WERI-Rb-1 (cell line): ENCODE measurements at places on chromosomes 6 and 20.

GRCh38 chr6:157605484-157605883, 217.6 kb upstream of the SNX9 start:
- peak; percentile 51 for DNase-seq

DNA sequence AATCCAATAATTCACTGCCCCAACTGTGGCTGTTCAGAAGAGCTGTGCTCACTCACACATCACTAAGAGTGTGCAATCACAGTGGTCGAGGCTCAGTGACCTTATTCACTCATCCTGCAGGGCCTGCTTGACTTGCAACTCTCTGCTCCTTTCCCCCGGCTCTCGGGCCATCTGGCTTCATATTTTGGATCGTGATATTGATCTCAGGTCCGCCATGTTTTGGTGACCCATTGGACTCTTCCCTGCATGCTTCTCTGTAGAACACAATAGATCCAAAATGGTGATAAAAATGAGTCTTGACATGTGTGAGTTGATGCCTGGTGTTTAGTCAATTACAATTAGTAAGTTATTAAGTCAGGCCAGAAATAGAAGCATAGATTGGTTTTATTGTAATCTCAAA, 313.9 kb upstream of the SOX4 start:
- no peak for DNase-seq

DNA sequence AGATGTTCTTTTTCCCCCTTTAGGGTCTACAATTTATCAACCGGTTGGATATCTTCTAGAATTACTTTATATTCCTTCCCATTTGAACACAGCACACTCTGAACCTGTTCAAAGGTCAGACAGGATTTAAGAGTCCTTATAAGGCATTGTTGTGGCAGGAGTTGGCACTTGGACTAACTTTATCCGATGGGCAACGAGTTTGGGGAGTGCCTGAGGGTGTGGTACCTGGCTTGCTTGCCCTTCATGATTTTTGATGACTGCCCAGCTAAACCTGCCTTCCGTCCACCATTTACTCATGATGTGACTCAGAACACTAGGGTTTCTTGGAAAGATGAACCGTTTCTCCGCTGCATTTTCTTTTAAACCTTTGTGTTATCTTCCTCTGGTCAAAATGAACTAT, 285.2 kb downstream of the FOXC1 start:
- DNase-seq = no peak

GRCh38 chr6:31468311-31468710, 29.6 kb upstream of the MICB start:
- no peak for DNase-seq

GRCh38 chr6:122145741-122146240, 253.7 kb upstream of the HSF2 start:
- no peak for DNase-seq

- no peak for DNase-seq
Measured at GRCh38 chr6:130583268-130583667, 217.5 kb downstream of the TMEM200A start.

DNA sequence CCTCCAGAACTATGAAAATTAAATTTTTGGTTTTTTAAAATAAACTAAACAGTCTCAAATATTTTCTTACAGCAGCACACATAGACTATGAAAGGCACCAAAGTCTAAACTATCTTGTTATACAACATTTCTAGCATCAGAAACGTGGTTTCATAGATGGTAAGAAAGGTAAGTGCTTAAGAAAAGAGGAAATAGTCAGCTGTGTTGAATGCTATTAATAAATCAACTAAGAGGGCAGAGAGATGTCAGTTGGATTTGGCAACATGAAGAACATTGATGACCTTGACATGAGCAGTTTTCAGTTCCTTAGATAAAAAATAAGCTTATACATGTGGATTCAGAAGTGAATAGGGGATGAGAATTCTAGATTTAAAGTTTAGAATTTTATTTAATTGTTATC, 113.6 kb downstream of the RFX6 start:
- no peak for DNase-seq

GRCh38 chr6:122330315-122330714, 69.1 kb upstream of the HSF2 start:
- no peak for DNase-seq

DNA sequence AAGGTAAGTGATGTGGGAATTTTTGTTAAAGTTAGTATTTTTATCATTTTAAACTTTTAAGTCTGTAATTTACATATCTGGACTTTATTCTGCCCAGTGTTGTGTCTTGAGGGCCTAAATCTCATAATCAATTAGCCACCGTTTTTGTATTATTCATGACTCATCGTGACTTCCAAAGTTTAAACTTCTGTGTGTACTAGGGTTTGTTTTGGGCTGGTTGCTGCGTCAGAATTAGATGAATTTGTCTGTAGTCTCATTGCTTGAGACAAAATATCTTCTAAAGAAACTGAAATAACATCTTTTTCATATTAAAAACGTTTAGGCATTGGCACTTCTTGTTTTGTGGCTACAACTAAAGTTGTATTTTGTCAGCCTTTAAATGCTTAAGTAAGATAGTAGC, 41.3 kb downstream of the CDYL start:
- DNase-seq = no peak

GRCh38 chr6:98880486-98880885, 46.1 kb downstream of the POU3F2 start:
- DNase-seq = no peak

DNA sequence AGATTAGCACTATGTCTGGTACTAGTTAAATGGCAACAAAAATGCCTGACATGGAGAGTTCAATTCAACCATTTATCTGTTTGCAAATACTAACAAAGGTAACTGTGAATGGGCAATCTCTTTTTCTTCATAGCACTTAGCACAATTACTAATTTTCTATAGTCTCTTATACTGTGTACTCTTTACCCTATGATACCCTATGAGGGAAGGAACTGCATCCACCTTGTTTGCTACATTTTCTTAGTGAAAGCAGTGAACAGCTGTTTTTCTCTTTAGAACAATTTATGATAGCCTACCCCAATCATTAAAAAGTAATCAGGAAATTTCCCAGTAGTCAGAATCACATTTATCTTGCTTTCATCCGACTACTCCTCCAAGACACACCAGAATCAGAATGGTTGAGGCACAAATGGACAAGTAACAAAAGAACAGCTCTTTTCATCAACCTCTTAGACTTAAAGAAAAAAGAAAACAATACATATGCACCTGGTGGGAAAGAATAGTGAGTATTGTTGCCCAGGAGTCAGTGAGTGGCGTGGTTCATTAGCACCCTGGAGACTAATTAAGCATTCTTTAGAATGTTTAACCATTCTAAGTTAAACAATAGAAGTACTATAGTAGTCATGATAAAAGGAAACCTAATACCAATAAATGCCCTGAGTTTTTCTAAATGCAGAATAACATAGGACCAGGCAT, 16.7 kb downstream of the ZNF292 start:
- no peak for DNase-seq

- peak; percentile 39 for DNase-seq
Measured at GRCh38 chr6:158131926-158132325, 36.1 kb downstream of the SERAC1 start.

GRCh38 chr6:9795880-9796279, 619.0 kb downstream of the TFAP2A start:
- DNase-seq = no peak

- no peak for DNase-seq
Measured at GRCh38 chr6:14671261-14671681, 553.7 kb downstream of the CD83 start.

DNA sequence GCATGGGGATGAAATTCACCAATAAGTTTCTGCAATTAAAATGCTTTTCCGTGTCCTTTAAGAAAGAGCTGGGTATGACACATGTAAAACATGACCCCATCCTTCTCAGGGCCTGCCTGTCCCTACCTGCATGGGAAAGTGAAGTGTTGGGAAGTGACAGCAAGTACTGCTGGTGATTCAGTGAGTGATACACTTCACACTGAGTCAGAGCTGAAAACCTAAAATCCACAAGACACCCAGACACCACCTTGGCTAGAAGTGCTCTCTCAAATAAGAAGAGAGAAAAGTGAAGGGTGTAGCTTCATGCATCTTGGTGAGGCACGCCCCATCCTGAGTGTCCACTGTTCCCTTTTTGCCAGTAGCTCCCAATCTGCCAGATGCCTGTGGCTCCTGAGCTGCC, 3.3 kb downstream of the RAB22A start:
- DNase-seq = no peak

DNA sequence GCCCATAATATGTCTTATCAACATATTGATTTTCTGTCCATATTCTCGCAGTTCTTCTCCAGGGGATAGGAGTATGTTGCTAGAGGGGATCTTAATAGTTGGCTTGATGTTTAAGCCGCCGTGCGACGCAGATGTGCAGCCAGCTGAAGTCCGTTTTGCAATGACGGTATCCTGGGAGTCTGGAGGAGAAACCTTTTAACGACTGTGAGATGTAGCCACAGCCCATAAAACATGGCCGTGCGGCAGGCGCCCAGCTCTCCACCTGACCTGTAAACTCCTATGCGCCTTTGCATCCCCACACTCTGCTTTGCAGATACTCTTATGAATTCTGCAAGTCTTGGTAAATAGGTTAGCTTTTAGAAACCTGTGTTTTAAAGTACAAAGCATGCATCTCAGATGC, 36.9 kb downstream of the BMP6 start:
- DNase-seq = no peak

DNA sequence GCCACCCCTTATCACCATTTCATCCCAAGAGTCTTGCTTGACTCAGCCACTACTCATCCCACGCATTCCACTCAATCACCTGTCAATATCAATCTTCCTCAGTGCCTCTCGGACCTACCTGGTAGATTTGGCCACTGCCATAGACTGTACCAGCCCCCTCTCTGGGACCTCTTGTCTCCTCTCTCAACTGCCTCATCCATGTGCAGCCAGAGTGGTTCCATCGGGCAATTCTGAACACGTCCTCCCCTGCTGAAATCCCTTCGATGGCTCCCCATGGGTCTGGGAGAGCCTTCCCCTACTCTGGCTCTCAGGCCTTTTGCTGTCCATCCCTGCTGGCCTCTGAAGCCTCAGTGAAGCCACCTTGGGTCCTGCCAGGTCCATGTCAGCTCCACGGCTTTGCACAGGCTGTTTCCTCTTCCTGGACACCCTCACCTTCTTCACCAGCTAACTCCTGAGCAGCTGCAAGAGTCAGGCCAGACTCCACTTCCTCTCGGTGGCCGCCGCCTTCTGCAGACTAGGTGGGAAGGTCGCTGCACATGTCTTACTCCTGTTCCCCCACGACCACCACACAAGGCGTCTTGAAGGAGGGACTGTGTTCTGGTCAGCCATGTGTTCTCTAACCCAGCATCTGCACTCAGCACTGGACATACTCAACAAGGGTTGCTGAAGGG, 120.4 kb downstream of the TOX2 start:
- DNase-seq = no peak

DNA sequence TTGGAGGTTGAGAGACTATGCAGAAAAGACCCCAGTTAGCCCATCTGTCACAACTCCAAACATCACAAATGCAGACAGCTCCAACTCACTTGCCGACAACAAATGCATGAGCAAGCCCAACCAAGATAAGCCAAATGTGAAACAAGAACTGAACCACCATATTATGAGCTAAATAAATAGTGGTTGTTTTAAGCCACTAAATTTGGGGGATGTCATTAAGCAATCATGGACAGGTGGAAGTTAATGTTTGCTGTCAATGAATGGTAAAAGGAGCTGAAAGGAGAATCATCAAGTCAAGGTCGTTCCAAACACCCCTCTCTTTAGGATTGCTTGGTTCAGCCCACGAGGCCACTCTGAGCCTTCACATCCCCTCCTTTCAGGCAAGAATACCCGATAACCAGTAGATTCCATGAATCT, 71.2 kb upstream of the PLCB4 start:
- DNase-seq = no peak

- no peak for DNase-seq
Measured at GRCh38 chr6:158353883-158354877, 41.9 kb downstream of the TULP4 start.

DNA sequence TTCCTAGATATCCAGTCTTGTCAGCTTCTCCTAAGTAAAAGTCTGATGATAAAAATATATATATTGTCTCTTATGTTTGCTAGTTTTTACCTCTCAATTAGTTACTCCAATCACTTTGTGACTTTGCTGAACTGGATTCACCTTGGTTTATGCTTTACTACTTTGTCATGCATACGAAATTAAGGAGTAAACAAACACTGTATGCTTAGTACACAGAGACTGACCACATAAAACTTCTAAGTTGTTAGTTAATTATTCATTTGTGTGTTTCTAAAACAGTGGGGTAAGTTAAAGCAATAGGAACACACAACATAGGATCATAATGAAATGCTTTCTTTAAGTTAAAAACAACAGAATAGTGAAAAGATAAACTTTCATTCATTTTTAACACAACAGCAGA, 877.3 kb upstream of the MAP3K7 start:
- no peak for DNase-seq

DNA sequence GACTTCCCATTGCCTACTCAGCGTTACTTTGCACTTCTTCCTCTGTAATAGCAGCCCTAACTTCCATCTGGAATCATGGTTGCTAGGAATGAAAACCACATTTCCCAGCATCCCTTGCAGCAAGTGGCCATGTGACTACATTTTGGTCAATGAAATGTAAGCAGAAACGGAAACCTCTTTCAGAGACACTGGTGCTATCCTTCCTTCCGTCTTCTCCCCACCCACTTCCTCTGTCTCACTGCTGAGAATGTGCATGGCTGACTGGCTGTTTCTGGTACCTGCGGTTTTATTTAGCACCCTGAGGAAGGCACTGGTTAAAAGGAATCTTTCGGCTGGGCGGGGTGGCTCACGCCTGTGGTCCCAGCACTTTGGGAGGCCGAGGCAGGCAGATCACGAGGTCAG, 107.4 kb downstream of the SCML4 start:
- peak; percentile 28 for DNase-seq

GRCh38 chr6:155040154-155040553, 45.0 kb downstream of the TIAM2 start:
- DNase-seq = peak; percentile 74

GRCh38 chr6:2579241-2579761, 171.4 kb downstream of the MYLK4 start:
- DNase-seq = no peak

DNA sequence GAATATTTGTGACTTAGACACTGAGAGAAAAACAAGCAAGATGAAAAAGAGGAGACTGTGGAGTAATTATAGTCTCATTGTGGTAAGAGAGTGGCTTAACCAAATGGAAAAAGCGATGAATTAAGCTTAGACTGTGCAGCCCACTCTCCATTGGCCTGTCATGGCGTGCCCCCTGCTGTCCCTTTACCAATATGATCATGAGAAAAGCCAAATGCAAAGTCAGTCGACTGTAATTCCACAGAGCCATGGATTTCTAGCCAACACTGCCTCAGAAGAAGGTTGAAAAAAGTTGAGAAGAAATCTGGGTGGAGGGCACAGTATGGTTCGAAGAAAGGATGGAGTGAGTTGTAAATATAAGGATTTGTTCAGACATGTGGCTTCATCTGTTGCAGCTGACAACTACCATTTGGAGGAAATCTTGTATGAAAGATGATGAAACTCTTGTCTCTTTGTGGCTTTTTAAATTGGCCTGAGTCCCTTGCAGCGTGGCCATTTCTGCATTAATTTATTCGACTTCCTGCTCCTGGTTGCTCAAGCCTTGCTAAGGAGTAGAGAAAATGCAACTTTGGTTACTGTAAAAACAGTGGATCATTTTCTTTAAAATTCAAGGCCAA, 251.4 kb downstream of the DOK5 start:
- DNase-seq = no peak

- DNase-seq = no peak
Measured at GRCh38 chr20:63951398-63952209, 4.6 kb downstream of the UCKL1 start.
